ENCODE measurements at places on chromosomes 4 and X. TPM values are rescaled to one million over a fixed set of nuclear protein-coding genes. Genes with fewer than 3 reads are reported as not detected.

SYNPO2 gene
- total RNA-seq, result 9.0 TPM

DGKK gene
- not detected for total RNA-seq

SMIM10 gene
- total RNA-seq, result 3.1 TPM

PPP4R3C gene
- total RNA-seq, result not detected

CXCL13 gene
- total RNA-seq, result not detected
